ENCODE measurements at places on chromosomes 3 and 15.

- no peak for DNase-seq
Observed at GRCh38 chr3:17833786-17834559, 91.5 kb upstream of the TBC1D5 start.

DNA sequence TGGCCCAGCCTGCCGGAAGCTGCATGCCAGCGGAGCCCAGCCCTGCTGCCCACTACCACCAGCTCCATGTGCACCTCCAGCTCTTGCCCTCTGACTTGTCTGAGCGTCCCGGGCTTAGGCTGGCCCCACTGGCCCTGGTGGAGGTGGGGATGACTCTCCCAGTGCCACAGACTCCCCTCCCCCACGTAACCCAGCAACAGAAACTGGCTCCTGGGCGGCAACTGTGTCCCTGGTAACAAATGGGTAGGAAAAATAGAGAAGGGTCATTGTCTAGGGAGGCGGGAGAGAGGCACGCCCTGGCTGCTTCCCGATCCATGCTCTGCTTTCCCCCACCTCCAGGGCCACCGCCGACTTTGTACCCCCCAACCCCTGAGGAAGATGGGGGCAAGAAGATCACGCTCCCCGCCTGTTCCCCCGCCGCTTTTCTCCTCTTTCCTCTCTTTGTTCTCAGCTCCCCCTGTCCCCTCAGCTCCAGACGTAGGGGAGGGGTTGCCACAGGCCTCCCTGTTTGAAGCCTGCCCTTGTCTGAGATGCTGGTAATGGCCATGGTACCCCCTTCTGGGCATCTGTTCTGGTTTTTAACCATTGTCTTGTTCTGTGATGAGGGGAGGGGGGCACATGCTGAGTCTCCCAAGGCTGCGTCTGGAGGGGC is 10.8 kb upstream of the SEMA3B start:
- no peak for DNase-seq

DNA sequence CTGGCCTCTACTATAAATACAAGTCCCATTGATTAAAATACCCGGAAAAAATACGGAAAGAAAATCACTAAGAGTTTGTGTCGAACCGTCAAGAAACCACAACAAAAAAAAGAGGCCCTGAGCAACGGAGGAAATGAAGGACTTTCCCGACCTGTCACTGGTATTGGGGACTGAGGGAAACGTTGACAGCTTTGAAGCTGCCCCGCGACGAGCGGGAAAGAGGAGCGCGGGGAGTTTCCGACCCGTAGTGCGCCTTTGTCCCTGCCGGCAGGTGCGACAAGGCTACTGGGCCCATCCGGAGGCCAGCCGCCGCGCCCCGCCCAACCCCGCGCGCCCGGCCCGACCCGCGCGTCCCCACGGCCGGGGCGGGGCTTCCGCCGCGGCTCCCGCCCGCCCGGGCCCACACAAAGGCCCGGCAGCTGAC is 416 bp downstream of the PBRM1 start:
- DNase-seq, result peak; percentile 81

- DNase-seq, result no peak
Observed at GRCh38 chr3:43043793-43044192, 62.1 kb downstream of the POMGNT2 start.

GRCh38 chr3:110307065-110307809 is 764.4 kb upstream of the NECTIN3 start:
- DNase-seq, result no peak

- DNase-seq, result no peak
Observed at GRCh38 chr3:140442621-140443020, 235.2 kb upstream of the TRIM42 start.

DNA sequence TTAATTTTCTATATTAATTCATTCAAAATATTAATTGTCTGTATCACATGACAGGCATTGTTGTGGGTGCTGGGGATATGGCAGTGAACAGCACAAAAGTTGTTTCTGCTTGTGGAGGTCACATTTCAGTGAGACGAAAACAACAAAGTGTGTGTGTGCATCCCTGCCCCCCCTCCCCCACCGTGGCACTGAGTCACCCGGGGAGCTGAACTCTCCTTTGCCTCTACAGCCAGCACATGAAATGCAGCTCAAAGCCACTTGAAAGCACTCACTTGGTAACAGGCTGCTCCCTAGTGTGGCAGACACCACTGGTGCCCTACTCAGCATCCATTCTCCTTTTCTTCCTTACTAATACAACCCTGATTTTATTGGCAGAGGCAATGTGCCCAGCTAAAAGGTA is 16.9 kb upstream of the SCAMP5 start:
- no peak for DNase-seq

GRCh38 chr3:141860086-141860669 is 16.3 kb upstream of the ATP1B3 start:
- DNase-seq, result no peak

GRCh38 chr3:132587401-132587800 is 9.7 kb upstream of the ACKR4 start:
- no peak for DNase-seq

DNA sequence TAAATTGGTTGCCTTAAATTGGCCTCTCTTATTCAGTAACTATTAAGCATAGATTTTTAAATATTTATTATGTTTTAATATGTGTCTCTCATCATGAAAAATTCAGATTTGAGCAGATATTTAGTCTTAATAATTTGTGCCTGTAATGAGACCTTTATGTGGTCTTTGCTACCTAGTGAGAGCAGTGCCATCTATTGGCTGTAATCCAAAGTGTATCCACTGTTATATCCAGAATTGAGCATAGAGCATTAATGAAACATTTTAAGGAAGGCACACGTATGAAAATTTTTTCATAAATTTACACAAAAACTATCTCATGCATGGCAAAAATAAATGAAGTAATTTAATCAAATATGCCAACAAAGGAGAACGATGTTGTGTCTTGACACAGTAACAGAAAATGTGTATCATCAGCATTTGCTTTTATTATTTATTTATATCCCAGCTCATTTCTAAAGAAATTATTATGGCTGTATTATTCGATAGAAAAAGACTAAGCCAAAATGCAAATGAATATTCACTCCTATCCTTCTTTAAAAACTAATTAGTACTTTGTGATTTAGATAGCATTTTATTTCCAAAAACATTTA is 203.5 kb downstream of the RSRC1 start:
- DNase-seq, result no peak

DNA sequence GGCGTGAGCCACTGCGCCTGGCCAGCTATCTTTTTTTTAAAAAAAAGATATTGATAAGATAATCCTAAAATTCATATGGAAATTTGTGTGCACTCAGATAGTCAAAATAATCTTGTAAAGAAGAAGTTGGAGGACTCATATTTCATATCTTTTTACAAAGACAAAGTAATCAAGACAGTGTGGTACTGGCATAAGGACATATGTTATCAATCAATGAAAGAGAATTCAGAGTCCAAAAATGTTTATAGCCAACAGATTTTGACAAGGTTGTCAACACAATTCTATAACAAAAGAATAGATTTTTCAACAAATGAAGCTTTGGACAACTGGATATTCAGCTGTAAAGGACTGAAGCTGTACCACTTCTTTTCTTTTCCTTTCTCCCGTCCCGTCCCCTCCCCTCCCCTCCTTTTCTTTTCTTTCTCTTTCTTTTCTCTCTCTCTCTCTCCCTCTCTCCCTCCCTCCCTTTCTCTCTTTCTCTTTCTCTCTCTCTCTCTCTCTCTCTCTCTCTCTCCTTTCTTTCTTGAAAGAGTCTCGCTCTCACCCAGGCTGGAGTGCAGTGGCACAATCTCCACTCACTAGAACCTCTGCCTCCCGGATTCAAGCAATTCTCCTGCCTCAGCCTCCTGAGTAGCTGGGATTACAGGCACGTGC is 126.8 kb downstream of the GSK3B start:
- no peak for DNase-seq

DNA sequence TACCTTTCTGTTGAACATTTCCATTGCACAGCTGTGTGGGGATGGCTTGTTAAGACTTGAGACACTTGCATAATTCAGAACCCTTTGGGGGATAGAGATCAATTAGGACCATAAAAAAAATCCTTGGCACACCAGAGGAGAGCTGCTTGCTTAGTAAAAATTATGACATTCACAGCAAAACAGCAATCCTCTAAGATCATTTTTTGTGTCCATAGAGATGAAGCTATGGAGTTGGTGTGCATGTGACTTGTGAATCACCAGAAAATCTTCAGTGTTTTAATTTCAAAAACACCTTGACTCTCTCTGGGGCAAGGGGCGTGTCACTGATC is 7.7 kb downstream of the COL8A1 start:
- DNase-seq, result no peak

- DNase-seq, result no peak
Observed at GRCh38 chr15:66765478-66766281, 63.6 kb downstream of the SMAD6 start.

DNA sequence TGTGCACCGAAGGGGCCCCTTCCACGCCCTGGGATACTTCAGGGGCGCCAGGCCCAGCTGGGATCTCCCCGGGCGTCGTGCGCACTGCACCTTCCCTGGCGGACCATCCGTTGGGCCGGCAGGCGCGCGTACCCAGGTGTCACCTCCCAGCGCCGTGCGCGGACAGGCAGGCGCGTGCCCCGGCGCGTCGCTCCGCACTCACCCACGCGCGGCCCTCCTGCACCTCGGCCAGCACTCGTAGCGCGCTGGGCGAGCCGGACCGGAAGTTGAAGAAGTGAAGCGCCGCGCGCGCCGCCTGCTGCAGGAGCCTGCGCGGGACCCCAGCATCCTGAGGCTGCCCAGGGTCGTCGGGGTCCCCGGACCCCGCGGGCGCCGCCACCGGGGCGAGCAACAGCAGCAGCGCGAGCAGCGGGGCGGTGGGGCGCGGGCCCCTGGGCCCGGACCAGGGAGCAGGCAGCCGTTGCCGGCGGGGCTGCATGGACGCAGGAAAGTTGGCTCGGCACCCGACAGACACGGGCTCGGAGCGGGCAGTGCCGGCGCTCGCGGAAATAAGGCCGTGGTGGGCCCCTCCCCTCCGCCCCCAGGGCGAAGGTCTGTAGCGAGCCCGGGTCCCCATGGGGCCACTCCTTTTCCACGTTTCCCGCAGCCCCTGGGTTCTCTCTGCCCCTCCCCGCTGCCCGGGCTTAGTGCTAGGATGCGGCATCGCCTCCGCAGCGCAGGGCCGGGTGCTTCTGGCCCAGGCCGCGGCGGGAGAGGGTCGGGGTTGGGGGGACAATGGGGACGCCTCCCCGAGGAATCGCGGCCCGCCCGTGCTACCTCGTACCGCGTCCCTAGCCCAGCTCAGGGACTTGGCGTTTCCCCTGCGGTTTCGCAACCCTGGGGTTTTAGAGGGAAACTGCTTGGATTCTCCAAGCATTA is at the start of gene RARRES1:
Gene RARRES1, minus strand, starts transcription at position 520 of the 918 bp plus-strand sequence. Its CDS starts 42 bp downstream, at position 478.
- peak; percentile 5 for DNase-seq

GRCh38 chr3:168807448-168807847 is 711.7 kb upstream of the GOLIM4 start:
- DNase-seq, result no peak

- no peak for DNase-seq
Observed at GRCh38 chr3:141655801-141656200, 82.3 kb upstream of the RNF7 start.

DNA sequence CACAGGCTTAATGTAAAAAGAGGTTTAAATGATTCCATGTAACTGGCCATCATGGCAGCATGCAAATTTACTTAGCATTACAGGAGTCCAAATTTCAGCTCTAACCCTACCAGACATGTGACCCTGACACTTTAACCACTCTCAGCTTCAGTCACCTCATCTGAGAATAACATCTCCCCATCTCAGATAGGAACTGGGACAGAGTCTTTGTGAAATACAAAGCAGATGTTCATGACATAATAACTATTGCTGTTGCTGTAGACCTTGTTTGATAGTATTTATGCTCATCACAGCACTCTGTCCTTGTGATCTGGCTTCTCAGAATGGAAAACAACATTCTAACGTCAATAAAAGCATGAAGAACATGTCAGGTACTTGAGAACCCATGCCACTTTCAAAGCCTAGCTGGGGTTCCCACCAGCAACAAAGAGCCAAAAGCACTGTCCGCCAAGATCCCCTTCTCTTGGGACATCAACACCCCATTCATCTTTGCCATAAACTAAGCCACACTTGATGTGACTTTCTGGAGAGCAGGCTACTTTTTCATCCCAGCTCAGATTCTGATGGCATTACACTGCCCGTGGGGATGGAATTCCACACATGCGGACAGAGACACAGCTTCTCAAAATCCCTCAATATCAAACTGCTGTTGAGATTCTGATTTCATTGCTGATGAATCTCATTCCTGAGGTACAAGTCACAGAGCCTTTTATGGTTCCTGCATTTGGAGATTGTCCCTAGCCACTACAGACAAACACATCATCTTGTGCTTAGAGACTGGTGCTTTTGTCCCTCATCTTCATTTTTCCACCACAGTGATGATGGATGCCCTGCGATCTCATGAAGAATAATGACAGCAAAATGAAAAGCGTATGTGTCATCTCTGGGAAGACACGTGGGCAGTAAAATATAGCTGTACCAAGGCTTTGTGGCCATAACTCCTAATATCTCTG is 202.7 kb downstream of the TNIK start:
- DNase-seq, result no peak

DNA sequence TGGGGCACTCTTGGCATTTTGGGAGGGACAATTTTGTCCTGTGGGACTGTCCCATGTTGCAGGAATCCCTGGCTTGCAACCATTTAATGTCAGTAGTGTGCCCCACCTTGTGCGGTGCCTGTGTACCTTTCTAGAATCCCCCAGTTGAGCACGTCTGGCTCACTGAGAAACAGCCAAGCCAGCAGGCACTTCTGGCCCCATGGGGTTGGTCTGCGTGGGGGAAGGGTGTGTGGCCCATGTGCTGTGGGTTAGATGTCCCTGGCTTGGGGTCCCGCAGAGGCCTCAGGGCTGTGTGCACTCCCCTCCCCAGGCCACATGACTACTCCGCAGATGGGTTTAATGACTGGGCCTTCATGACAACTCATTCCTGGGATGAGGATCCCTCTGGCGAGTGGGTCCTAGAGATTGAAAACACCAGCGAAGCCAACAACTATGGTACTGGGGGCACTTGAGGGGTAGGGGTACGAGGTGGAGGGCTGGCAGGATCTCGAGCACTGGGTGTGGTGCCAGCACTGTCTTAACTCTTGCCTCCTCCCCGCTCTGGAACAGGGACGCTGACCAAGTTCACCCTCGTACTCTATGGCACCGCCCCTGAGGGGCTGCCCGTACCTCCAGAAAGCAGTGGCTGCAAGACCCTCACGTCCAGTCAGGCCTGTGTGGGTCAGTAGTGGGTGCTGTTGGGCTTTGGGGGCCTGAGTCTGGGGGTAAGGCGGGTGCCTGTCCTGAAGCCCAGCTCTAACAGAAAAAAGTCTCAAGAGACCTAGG is 3.7 kb upstream of the FES start:
- DNase-seq, result no peak
